ENCODE measurements at places on chromosomes 7 and 10.

GRCh38 chr7:39294022-39294421 is 272.2 kb upstream of the YAE1 start:
- no peak for DNase-seq

- DNase-seq: no peak
Measured at GRCh38 chr10:125076891-125077541, 83.3 kb downstream of the CTBP2 start.

DNA sequence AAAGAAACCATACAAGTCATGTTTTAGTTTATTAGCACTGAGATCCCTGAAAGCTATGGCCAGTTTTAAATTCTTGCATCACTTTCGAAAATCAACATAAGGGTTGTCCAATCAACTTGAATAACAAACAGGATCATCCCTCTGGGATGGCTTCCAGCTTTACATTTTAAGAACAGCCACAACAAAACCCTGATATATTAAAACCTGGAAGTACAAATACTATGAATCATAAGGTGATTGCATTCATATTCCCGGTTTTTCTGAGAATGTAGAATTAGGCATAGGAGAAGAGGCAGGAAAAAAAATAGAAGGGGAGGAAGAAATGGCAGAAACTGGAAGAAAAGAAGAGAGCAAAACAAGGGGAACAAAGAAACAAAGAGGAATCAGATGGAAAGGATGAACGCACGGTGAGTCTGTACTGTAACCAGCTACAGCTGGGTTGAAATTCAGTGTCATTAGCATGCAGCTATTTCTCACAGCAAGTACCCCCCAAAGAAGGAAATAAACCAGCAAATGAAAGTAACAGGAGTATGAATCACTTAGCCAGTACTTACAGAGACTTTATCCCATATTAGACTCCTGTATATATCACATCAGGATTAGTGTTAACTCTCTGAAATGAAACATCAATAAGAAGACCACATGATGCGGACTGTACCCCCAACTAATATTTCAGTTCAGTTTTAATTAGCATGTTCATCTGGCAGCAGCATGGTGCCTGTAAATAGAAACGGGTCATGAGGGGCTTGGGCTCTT is 301.3 kb downstream of the RNLS start:
- peak; percentile 54 for DNase-seq

- no peak for DNase-seq
Measured at GRCh38 chr10:127855591-127855881, 37.2 kb downstream of the CLRN3 start.

DNA sequence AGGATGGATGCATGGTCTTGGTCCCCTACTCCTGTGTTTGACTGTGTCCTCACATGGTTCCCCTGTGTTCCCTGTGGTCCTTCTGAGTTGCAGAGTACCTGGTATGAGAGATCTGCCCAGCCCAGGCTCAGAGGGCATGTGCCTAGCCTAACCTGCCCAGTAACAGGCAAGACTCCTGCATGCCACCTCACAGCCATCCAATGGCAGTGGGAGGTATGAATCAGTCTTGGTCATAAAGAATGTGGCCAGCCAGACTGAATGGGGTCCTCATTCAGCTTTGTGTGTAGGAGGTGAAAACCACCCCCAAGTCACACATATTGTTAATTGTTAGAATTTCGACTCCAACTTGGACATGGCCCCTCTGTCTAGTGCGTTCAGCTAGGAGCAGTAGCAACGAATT is 17.2 kb upstream of the GPR158 start:
- DNase-seq: no peak

GRCh38 chr7:55065079-55065478 is 46.3 kb downstream of the EGFR start:
- DNase-seq: peak; percentile 85

GRCh38 chr7:15389073-15389472 is 172.7 kb downstream of the AGMO start:
- DNase-seq: no peak

GRCh38 chr10:64484811-64485330 is 963.7 kb downstream of the REEP3 start:
- no peak for DNase-seq

DNA sequence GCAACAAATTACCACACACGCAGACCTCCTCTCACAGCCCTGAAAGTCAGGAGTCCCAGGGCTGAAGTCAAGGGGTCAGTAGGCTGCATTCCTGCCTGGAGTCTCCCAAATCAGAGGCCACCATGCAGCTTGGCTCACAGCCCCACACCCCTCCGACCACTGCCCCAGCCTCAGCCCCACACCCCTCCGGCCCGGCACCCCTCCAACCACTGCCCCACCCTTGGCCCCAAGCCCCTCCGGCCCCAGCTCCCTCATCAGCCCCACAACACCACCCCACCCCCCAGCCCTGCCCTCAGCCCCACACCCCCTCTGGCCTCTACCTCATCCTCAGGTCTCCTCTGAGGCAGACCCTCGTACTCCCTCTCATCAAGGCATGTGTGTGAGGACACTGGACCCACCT is 85.7 kb downstream of the DIP2C start:
- DNase-seq: no peak

DNA sequence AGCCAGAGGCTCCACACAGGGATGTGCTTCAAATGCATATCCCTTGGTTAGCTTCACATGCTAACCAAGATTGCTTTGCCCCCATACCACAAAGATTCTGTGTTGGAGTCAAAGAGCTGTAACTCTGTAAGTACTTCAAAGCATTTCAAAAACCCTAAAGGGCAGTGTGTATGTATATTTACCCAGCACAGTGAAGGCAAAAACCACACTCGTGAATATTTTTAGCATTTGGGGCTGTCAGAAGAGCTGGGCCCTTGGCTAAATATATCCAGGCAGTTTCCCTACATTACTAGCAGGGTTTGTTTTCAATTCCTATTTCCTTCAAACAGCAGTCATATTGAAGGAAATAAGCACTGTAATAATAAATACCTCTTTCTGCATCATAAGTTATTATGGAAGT is 84.2 kb upstream of the STEAP1B start:
- no peak for DNase-seq

DNA sequence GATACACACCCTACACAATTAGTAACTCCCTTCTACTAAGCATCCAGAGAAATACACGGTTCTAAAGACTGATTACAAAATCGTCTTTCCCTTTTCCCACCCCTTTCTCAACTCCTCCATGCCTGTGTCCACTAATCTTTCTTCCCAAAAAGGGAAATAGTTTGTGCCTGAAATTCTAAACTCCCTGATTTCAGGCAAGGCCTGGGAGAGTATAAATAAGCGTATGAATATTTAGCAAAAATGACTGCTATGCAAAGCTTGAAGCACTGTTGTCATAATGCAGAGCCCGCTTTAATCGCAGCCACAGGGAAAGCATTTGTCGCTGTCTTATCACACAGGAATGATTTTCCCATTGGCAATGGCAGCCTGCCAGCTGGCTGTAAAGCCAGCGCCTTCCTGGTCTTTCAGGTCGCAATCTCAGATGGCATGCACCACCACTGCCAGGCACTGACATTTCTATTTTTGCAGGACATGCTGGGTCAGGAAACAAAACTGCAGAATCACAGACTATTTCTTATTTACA is 142.9 kb upstream of the PCGF5 start:
- no peak for DNase-seq

- no peak for DNase-seq
Measured at GRCh38 chr7:24622646-24623182, 49.5 kb downstream of the PALS2 start.

GRCh38 chr7:149377386-149377785 is 83.5 kb downstream of the ZNF777 start:
- DNase-seq: no peak

DNA sequence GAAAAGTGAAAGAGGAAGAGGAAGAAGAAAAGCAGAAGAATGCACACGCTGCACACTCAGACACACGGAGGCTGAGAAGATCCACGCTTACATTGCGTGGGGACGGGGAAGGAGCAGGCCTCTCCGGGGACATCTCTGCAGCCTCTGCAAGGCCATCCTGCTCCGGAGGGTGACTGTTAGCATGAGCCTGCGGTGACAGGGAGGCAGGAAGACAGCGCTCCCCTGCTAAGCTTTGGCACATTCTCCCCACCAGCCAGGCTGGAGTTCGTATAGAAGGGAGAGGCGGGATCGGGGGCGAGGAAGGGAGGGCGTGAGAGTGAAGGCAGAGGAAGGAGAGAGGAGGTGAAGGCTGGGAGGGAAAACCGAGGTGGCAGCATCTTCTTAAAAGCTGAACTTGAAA is 366.0 kb upstream of the SHH start:
- DNase-seq: no peak

- DNase-seq: no peak
Measured at GRCh38 chr10:126907423-126907970, 2.3 kb downstream of the DOCK1 start.

GRCh38 chr7:99249985-99250575 is 22.6 kb upstream of the MYH16 start:
- DNase-seq: no peak

GRCh38 chr7:143417734-143418383 is 9.2 kb upstream of the EPHA1 start:
- DNase-seq: no peak

- DNase-seq: no peak
Measured at GRCh38 chr7:56174346-56174874, 58.2 kb upstream of the NUPR2 start.

- no peak for DNase-seq
Measured at GRCh38 chr7:87330942-87331341, 14.5 kb upstream of the CROT start.

DNA sequence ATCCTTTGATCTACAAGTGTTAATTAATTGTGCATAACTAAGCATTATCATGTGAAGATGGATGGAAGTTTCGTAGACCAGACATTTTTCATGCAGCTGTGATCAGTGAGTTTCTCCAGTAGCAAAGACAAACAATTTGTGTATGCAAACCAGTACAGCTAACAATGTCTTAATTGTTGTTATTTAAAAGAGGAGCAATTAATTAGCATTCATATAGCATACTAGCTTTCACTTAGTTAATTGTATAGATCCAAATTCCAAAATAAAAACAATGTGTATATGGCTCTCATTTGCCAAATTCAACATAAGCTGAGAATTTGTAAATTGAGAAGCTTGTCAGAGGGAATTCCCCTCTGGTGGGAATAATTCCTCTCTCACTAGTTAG is 22.6 kb upstream of the PRKCQ start:
- DNase-seq: no peak
